ENCODE measurements at places on chromosomes 11 and 22.

GRCh38 chr22:32218470-32218869 is 13.6 kb upstream of the RFPL2 start:
- no peak for DNase-seq

DNA sequence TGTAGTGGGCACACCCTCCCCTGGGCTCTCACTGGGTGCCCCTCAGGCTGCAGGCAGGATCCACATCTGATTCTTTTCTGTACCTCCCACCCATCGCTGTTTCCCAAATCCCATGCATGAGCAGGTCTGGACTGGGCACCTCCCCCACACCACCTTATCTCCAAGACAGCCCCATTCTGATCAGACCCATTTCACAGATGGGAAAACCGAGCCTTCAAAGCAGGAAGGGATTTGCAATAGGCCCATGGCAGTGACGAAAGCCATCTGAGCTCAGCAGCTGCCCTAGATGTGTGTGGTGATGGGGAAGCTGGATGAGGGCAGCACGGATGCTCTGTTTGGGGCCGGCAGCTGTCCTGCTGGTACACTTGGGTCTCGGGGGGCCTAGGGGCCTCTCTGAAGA is 41.4 kb downstream of the WNT7B start:
- DNase-seq: no peak

DNA sequence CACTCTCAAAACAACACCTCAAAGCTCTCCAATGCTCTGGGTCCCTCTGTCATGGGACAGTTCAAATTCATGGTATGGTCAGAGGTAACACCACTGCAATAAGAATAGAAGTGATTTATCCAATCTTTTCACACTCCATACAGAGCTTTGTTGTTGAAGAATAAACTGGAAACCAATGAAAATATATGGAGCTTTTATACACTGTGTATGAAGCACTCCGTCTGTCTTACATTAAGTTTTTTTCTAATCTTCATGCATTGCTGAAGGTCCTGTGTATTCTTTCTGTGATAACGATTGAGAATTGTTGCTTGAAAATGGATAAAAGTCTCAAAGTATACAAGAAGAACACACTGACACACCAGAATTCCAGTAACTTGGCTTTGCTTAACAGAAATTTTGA is 603.7 kb upstream of the LUZP2 start:
- no peak for DNase-seq

DNA sequence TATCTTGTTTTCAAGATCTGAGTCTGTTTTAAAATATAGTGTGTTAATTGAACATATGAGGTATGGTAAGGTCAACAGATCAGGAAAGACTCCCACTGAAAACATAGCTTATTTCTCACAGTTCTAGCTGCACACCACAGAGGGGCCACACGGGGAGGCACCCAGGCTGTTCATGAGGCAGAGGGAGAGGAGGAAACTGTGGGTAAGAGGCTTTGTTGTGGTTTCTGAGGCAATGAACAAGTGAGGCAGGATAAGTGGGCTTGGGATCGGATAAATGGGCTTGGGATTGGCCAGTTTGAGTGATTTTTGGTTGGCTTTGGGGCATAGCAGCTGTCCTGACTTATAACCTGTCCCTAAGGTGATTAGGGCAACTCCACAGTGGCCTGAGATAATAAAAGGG is 242.1 kb downstream of the LUZP2 start:
- no peak for DNase-seq

- no peak for DNase-seq
These were observed 15.1 kb downstream of the CRELD2 start for GRCh38 chr22:49933236-49934159.

DNA sequence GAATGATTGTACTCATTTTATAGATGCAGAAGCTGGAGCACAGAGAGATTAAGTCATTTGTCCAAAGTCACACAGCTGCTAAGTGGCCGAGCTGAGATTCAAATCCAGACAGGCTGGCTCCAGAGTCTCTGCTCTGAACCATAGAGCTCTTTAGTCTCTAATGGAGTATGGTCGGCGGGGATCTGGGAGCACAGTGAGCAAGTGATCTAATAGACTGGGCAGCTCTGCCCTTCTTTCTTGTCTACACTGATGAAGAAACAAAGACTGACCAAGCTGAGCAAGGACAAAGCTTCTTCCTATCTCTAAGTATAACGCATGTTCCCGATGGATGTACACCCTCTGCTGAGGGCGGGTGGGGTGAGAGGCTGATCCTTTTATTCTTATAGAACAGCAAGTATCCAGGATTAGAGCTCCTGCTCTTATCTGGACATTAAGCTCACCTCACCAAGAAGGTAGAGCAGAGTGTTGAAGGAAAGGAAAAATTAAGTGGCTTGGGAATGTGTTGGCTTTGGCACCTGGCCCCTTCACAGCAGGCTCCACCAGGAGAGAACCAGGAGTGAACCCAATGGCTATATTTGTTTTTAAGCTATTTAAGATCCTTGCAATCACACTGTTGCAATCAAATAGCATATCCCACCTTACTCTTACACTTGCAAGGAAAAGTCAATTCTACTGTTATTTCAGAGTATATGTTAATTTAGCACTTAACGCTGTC is 68.7 kb downstream of the ETS1 start:
- no peak for DNase-seq

DNA sequence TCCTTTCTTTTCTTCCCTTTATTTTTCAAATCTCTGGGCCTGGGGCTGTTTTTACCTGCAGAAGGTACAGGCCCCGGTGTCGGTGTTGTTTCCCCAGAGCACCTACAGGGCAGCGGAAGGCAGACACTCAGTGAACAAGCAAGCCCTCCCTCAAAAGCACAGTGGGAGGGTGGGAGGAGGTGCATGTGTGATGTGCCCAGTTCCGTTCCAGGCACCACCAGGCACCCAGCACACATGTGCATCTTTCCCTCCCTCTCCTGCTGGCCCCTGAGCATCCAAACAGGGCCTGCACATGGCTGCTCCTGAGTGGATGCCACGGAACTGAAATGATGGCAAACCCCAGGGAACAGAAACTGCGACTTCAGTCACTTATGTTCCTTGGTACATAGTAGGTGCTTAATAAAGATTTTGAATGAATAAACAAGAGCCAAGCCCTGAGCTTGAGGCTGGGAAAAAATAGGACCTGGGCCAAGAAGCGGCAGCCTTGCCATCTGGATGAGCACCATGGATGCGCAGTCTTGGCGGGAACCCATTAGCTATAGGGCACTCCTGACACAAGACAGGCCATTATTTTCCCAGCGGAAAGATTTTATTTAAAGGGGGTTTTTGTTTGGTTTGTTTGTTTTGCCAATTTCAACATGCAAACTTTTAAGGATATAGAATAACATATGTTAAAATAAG is 47.8 kb downstream of the ARRB1 start:
- no peak for DNase-seq

DNA sequence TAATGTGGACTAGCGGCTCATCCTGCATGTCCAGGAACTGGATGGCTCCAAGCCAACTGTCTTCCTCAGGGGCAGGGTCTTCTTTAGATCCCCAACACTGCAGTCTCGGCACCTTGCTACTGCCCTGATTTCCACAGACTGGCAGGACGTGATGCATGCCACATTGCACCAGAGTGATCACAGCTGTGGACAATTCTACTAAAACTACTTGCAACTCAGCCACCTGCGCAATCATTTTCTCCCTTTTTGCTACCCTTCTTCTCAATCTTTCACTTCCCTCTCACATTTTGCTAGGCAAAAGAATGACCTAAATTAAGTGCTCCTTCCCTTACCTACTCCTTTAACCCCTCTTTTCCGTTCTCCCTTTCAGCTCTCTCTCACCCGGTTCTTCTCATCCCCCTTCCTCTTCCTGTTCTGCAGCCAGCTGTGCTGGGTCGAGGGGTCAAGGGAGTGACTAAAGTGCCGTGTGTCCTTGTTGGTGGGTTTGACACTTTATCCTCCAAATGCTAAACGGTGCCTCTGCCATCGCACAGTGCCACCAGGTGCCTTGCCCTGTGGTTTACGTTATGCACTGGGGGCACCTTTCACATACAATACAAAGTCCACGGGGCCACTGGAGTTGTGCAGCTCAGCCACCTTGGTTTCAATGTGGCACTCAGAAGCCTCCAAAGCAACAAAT is 11.5 kb upstream of the PEX26 start:
- DNase-seq: no peak

DNA sequence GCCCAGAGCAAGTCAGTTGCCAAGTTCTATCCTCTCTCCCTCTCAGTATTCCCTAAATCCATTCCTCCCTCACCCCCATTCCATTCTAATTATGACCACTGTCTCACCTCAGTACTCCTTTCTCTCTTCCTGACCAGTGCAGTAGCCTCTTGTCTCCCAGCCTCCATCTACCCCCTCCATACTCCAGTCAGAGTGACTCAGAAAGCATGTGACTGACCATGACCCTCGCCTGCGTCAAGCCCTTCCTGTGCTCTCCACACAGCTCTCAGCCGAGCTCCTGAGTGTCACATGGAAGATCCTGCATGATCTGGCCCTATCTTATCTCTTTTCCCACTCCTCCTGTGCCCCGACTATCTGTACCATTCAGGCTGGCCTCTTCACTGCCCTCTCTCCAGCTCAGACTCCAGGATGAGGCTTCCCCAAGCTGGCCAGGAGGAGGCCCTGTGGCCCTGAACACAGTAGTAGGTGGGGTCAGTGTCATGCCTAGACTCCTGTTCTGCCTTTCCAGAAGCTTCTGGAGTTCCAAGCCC is 42.6 kb downstream of the NEU3 start:
- DNase-seq: no peak

GRCh38 chr11:45926001-45926401 is 3.5 kb downstream of the LARGE2 start:
- no peak for DNase-seq

GRCh38 chr11:11500744-11501487 is 120.9 kb downstream of the GALNT18 start:
- no peak for DNase-seq

DNA sequence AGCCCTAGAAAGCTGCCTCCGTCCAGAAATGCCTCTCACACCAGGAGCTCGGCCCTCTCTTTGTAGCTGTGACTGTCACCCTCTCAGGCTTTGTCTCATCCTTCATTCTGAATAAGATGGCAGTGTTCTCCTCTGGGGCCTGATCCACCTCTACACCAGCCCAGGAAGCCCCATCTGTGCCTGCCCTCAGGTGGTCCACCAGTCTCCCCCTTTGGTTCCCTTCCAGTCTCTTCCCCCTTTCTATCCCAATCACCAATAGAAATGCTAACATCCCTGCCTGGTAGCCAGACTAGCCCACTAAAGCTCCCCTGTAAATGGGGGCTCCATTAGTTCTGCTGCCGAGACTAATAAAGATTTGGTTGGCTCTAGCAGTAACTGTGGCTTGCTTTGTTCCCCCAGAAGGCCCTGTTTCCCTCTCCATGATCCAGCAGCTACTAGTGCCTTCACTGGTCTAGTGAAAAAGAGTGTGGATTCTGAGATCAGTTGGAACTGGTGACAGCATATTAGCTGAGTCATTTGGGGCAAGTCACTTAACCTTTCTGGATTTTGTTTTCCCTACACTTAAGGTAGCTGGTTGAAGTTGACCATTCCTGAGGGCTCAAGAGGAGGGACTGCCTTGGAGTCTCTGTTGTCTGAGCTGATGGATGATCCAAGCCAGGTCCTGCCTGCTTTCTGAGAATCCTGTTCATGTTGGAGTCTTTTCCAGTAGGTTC is 16.2 kb downstream of the PLEKHB1 start:
- DNase-seq: no peak

DNA sequence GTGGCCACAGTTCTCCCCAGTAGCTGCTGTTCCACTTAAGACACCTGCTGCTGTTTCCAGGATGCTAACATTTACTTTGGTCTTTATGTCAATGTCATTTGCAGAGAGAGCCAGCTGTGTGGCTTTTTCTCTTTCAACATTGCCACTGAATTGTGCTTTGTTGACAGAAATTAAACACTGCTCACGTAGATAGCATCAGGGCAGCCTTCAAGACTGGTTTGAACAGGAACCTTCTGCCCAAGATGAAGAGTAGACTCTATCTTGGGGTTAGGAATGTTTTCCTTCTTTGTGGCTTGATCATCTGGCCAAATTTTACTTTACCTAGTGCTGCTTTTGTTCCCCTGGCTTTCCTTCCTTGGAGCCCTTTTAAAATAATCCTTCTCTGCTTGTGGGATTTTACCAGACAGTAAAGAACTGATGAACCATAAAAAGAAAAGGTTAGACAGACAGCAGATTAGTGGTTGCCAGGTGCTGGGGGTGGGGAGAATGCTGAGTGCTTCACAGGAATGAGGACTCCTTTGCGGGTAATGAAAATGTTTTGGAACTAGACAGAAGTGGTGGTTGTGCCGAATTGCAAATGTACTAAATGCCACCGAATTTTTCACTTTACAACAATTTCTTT is 22.7 kb upstream of the XBP1 start:
- no peak for DNase-seq

GRCh38 chr11:69705351-69705811 is 1.6 kb upstream of the FGF19 start:
- no peak for DNase-seq

DNA sequence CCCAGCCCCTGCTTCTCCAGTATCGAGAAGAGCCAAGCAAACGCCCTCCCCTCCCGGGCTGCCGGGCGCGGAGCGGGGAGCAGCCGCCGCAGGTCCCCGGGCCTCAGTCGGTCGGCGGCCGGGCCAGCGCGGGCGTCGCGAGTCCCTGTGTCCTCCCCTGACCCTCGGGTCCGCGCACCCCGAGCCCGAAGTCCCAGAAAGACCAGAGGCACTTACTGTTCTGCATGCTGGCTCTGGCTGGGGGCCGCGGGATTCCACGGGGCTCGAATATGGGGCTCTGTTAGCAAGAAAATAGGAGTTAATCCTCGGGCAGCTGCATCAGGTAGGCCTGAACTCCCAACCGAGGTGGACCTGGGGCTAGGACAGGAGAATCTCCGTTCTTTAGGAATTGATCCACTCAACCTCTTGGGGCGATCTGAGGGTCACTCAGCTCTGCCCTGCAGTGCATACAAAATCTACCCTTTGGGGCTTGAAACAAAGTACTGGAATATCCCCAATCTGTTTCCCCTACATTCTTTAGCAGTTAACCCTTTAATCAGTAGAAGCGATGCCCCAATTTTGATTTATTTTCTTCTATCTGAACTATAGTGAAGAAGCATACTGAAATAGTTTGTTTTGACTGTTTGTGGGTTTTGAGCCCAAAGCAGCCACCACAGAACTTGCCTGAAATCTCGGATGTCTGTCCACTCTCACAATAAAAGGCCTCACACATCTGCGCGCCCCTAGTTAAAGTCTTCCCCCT is 4.8 kb downstream of the PAX6 start:
- DNase-seq: no peak

DNA sequence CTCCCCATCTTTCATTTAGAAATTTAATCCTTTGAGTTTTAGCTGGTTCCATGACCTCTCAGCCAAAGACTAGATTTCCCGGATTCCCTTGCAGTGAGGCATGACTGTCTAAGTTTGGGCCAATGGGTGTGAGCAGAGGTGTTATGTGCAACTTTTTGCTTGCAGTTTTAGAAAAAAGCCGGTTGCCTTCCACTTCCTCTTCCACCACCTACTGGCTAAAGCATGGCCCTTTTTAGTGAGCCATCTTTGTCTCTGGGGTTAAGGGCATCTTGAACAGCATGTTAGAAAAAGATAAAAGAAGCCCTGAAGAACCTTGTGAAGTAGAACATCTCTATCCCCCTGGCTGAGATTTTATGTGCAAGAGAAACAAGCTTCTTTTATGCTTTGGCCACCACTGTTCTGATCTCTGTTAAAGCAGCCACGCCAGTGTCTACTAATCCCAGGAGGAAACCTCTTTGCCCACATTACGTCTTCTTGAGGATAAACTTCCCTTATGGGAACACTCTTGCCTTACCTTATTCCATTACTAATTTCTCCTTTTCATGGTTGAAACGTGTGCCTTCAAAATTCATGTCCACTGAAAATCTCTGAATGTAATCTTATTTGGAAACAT is 279.9 kb downstream of the TENM4 start:
- DNase-seq: no peak

GRCh38 chr11:100640646-100641045 is 46.4 kb upstream of the ARHGAP42 start:
- DNase-seq: no peak

GRCh38 chr22:32922186-32922585 is 120.7 kb downstream of the TIMP3 start:
- no peak for DNase-seq

Data from stimulated activated CD8-positive, alpha-beta memory T cell treated with anti-CD3 and anti-CD28 coated beads, Interleukin-2, amount 100 ng/mL, for 1 hour (primary cell).